ENCODE measurements at places on chromosomes 5 and 9.

DNA sequence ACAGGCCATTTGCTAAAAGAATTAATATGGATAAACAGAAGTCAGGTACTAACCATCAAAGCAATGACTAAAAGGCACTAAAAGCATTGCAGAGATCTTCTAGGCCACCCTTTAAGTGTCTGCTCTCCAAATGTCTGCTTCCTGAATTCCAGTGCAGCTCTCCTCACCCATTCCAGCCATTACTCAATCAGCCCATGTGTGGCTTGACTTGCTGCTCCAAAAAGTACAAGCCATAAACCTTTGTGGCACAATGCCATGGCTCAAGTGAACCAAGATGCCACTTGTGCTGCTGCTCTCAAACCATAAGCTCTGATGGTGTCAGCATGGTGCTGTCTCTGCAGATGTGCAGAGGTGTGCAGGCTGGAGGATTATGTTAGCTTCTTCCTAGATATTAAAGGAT, 290.2 kb upstream of the POU5F2 start:
- DNase-seq, result no peak

DNA sequence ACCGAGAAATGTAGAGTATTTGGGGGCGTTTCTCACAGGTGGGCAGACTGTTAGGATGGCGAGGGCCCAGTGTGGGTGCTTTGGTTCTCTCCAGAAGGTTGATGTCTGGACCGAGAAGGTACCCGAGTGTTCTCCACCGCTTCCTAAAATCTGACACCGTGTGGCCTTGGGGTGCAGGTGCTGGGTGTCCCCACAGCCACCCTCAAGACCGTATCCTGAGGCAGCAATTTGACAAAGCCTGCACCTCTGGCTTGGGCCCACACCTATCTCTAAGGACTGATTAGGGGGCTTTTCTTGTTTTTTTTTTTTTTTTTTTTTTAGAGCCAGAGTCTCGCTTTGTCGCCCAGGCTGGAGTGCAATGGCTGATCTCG, 1.3 kb downstream of the PPP1R26 start:
- no peak for DNase-seq

GRCh38 chr5:124492444-124493224, 253.8 kb downstream of the ZNF608 start:
- no peak for DNase-seq

DNA sequence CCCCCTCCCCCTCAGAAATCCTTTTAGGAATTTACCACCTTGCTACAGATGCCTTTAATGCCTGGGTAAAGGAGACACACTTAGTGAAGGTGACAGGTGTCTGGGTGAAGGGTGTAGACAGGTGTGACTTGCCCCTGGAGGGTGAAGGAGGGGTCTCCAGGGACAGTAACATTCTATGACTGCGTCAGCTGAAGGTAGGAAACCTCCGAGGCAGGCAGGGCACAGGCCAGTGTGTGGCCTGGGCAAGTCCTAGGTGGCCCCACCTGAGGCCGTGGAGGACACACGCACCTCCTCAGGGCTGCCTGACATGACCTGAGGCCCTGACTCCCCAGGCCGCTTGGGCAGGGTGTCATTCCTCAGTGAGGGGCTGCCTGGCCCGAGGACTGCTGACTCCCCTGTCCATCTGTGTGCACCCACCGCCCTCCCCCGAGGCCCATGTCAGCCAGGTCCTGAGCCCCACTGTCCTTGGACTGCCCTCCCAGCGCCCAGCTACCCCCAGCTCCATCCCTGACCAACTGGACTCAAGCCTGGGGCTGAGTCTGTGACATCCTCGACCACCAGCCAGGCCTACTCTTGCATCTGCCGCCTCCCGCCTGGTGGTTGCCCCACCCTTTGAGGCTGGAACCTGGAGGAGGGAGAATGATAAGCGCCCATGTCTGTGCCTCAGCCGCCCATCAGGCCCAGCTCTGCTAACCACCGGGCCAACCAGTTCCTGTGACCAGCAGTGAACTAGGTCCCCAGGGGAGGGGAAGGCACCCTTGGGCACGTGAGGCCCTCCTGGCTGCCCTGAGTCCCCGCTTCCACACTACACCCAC, 18.4 kb downstream of the CARD19 start:
- DNase-seq, result no peak

DNA sequence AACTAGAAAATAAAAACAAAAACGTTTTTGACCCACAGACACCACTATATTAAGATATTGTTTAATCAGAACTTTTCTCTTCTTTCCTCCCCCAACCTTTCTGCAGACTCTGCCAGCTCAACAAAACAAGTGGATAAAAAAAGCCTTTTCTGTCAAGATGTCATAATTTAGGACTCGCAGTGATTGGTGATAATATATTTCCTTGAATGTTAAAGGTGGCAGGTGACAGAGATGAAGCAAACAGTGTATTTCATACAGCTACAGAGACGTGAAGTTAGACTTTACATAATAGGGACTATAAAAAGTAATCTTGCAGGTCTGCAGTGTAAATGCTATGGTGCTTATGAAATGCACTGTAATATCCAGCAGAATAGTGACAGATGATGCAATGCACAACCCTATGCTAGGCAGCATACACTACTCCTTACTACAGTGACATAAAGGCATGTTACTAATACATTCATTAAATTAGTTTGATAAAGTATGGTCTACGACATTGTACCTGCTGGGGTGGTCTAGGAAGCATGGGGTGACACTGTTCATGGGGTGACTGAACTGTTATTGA, 326.7 kb upstream of the GRAMD2B start:
- no peak for DNase-seq

DNA sequence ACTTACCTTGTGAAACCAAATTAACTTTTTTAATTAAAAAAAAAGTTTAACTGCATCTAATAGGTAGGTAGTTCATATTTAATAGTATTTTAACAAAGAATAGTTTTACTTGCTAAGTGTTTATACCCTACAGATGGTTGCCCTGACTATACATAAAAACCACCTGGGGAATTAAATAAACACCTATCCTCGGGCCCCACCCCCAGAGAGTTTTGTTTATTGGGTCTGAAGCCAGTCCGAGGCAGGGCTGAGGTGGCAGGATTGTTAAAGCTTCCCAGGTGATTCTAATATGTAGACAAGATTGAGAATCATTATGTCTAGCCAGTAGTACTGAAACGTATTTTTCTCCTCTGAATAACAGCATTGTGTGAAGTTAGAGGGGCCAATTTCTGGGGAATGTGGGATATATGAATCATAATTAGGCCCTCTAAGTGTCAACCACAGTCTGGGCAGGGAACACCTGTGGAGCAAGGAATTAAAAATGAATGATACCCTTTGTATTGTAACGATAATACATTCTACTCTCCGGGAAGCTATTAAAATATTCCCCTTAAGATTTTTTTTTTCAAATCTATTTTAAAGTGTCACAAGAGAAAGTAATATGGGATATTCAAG, 5.6 kb upstream of the PAM start:
- DNase-seq, result no peak

DNA sequence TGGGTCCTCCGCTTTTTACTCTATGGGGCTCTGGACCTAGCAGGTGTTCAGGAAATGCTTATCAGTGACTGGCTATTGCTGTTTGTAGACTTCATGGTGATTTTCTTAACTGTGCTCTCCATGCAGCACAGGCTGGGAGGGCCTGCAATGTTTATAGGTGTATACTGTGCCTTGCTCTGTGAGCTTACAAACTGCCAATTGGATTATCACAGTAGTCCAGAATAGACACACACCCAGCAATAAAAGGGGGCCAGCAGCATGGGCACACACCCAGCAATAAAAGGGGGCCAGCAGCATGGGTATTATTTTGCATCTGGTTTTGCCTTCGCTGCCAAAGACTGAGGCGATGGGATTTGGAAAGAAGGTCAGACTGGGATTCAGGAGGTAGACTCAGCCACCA, 100.0 kb downstream of the CRB2 start:
- DNase-seq, result no peak

DNA sequence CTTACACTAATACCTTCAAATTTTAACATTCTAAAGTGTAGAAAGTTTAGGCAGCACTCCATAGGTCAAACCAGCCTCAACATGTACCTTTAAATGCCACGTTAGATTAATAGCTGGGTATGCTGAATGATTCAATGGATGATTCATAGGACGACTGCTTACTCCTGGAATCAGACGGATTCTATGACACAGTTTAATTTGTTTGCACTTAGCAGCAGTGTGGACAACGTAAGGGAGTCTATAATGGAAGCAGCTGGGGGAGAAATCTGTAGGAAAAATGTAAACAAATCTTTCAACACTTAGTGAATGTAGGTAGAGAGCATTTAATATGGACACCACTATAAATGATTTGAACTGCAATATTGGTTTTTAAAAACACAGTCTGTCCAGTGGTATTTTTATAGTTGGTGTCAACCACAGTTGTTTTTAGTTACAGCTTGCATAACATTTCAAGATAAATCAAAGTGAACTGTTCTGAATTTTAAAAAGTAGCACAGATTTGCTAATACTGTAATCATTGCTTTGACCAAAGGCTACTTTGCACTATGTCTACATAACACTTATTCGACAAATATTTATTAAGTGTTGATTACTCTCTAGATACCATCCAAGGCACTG, 701.5 kb upstream of the MEF2C start:
- peak; percentile 66 for DNase-seq

- no peak for DNase-seq
Observed at GRCh38 chr5:13673511-13673910, 271.0 kb downstream of the DNAH5 start.

- DNase-seq, result no peak
Observed at GRCh38 chr5:33527696-33528095, 86.9 kb downstream of the TARS1 start.

DNA sequence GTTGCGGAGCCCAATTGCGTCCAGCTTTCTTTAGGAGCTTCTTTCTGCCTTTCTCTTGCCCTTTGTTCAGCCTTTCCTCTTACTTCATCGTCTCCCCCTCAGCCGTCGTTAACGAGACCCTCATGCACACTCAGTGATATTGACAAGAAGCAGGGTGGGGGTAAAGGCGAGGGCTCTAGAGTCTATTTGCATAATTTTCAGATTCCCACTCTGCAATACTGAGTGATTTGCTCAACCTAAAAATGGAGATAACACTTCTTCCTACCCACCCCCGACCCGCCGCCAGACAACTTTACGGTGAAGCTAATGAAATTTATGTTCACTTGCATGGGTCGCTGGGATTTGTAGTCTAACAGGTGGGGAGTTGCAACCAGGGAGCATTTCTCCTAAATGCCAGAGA, 1.3 kb upstream of the TBC1D2 start:
- peak; percentile 21 for DNase-seq

DNA sequence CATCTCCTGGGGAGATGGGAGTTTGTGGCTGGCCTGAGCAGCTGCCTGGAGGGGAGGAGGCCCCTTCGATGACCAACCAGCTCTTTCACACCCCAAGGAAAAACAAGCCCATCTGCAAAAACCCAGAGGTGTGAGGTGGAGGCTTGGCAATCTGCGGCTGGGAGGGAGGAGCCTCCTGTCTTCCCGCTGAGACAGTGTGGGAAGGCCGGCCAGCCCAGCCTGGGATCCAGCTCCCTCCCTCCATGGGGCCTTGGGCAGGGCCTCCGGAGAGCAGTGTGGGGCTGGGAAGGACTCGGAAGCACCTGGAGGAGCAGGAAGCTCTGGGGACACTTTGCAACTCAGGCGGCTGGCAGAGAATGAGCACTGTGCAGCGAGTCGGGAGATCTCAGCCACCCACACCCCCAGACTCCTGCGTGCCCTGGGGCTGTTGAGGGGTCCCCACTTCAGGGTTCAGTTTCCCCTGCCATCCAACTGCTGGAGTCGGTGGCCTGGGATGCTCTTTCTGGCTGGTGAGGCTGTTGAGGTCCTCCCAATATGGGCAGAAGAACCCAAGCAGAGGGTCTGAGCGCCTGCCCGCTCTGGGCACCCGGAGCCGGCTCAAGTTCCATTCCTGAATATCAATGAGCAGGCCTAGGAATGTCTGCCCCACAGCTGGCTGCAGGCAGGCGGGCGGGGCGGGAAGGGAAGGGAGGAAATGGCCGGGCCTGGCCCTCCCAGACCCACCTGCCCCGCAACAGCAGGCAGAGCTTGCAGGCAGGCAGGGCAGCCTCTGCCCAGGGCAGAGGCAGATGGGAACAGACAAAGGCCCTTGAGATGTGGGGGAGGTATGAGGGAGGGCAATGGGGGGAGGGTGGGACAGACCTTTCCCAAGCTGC, 101.1 kb downstream of the FGF18 start:
- peak; percentile 61 for DNase-seq

GRCh38 chr9:76562511-76562911, 103.5 kb downstream of the GCNT1 start:
- peak; percentile 35 for DNase-seq

DNA sequence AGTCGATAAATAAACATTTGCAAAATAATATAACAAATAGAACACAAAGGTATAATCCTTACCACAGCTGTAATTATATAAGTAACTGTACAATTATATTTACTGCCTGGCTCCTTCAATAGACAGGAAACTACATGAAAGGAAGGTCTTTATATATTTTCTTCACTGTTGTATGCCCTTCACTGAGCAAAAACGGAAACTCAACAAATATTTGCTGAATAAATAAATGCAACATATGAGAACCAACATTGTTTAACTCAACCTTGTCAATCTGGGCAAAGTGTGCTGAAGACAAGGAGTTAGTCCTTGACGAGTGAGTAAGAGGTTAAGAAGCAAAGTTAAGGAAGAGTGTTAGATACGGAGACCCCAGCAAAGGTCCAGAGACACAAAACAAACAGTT, 22.6 kb downstream of the PSMD5 start:
- DNase-seq, result no peak

DNA sequence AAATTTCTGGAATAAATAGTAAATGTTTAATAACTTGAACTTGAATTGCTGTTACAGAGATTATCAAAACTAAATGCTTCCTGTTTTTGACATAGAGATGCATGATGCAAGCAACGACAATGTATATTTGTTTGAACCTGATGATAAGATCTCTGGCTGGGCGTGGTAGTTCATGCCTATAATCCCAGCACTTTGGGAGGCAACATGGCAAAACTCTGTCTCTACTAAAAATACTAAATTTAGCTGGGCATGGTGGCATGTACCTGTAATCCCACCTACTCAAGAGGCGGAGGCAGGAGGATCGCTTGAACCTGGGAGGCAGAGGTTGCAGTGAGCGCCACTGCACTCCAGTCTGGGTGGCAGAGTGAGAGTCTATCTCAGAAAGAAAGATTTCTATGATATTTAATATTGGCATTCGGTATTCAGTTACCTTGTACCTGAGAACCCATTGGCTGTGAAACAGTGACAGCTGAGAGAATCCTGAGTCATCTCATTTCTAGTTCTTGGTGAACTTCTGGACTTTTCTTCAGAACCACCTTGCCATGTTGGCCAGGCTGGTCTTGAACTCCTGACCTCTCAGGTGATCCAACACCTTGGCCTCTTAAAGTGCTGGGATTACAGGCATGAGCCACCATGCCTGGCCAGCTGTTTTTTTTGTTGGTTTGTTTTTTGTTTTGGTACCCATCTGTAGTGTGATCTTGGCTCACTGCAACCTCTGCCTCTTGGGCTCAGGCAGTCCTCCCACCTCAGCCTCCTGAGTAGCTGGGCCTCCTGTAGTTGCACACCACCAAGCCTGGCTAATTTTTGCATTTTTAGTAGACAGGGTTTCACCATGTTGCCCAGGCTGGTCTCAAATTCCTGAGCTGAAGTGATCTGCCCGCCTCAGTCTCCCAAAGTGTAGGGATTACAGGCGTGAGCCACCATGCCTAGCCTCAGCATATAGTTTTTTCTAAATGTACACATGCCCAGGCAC, 10.0 kb upstream of the FGF18 start:
- no peak for DNase-seq

- no peak for DNase-seq
Observed at GRCh38 chr9:21404146-21404545, 4.8 kb upstream of the IFNA8 start.
